AG08396 (cell line): ENCODE measurements at places on chromosomes 5 and 9.

GRCh38 chr5:149724884-149725283 lies 5.2 kb upstream of the PPARGC1B start:
- no peak for DNase-seq

GRCh38 chr5:168749391-168750100 lies 170.4 kb upstream of the PANK3 start:
- no peak for DNase-seq

DNA sequence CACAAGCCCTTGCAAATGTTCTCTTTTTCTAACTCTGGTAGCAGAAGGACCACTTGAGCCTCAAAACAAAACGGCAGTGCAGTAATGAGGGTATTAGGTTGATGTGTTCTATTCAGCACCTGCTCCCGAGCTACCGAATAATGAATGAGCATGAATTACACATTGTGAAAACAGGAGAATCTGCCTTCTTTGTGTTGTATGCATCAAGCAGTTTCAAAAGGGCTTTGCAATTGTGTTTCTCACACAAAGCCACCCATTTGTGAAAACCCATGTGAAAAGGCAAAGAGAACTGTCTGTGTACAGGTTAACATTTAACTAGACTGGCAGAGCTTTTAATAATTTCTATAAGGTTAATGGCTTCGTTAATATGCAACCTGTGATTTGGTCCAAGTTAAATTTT lies 97.8 kb downstream of the STK32A start:
- DNase-seq, result no peak

DNA sequence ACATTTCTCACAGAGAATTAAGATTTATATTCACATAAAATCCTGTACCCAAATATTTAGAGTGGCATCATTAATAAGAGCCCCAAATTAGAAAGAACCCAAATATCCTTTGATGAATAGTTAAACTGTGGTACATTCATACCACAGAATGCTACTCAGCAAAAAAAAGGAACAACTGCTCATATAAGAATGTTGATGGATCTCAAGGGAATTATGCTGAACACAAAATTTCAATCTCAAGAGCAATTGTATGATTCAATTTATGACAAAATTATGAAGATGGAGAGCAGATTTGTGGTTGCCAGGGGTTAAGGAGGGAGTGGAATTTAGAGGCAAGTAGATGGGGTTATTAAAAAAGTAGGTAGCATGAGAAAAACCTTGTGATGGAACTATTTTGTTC lies 4.5 kb upstream of the PAIP1 start:
- DNase-seq, result no peak

GRCh38 chr5:16456103-16456832 lies 9.3 kb downstream of the ZNF622 start:
- peak; percentile 41 for DNase-seq

- no peak for DNase-seq
Observed at GRCh38 chr9:89869793-89870580, 265.2 kb downstream of the GADD45G start.

GRCh38 chr9:115237385-115237998 lies 119.5 kb upstream of the TNC start:
- DNase-seq, result no peak

DNA sequence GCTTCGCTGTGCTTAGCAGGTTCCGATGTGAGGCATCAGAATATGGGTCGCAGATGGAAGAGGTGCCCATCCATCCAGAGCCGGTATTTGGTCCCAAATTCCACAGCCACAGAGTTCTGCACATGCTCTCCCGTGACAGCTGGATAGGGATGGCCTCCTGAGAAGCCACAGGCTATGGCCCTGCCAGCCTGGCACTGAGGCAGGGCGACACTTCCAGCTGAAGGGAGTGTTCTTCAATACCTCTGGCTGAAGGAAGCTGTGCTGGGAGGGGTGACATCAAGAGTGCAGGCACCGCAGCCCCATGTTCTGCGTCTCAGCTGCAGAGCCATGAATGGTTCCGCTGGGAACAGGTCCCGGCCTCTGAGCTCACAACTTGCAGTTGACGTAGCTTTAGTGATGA lies 83.4 kb upstream of the SIMC1 start:
- DNase-seq, result no peak

DNA sequence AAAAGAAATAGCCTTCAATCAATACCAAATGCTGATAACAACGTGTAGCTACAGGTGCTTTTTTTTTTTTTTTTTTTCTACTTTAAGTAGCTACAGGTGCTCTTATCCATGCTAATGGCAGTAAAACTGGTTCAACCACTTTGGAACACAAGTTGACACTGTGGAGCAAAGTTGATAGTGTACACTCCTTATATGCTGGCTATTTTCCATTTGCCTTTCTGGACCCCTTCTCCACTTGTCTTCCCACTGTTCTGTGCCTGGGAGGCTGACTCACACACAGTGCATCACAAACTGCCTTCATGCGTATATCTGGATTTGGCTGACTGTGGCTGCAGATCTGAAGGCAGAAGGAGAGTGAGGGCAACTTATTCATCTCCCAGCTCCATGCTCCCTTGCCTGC lies 247.9 kb downstream of the MSX2 start:
- no peak for DNase-seq

- DNase-seq, result no peak
Observed at GRCh38 chr5:132807163-132807838, 5.8 kb upstream of the SOWAHA start.

GRCh38 chr5:18393565-18394442 lies 759.5 kb downstream of the TAF11L14 start:
- peak; percentile 25 for DNase-seq

GRCh38 chr5:144598451-144599068 lies 427.9 kb downstream of the KCTD16 start:
- no peak for DNase-seq

DNA sequence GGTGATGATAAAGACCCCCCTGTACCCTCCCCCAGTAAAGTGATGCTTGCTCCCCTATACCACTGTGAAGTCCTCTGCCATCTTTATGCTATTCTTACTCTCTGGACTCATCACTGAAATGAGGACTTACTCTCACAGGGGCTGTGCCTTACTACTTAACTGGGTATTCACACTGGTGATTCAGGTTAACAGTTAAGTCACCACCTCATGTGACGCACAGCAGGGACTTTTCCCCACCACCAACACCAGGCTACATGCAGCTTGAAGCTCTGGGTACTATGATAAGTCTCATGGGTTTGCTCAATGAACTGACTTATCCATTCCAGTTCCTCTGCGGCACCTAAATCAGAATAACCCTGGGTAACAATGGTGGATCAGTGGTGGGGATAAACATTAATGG lies 163.7 kb downstream of the ELAVL2 start:
- DNase-seq, result no peak

- no peak for DNase-seq
Observed at GRCh38 chr5:32222723-32223470, 48.8 kb upstream of the GOLPH3 start.

GRCh38 chr5:157359356-157360055 lies 93.6 kb downstream of the CYFIP2 start:
- no peak for DNase-seq

GRCh38 chr9:4124266-4124665 lies 175.6 kb downstream of the GLIS3 start:
- no peak for DNase-seq

DNA sequence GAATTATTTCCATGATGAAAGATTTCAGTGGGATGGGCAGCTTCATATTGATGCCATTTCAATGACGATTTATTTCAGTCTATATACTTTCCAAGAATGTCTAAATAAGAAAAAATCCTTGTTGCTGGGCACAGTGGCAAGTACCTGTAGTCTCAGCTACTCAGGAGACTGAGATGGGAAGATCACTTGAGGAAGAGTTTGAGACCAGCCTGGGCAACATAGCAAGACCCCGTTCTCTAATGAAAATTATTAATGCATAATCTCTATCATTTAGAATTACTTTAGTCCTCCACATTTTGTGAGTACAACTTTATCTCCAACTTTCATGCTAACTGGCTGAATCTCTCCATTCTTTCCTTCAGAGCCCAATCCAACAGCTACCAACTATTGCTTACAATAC lies 52.5 kb downstream of the PTBP3 start:
- DNase-seq, result no peak

DNA sequence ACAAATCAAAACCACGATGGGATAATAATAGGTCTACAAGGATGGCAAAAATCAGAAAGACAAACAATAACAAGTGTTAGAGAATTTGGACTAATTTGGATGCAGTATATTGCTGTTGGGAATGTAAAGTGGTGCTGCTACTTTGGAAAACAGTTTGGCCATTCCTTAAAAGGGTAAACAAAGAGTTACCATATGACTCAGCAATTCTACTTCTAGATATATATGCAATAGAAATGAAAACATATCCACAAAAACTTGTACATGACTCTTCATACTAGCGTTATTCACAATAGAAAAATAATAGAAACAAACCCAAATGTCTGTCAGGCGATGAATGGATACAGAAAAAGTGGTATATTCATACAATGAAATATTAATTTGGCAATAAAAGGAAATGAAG lies 58.3 kb downstream of the JAK2 start:
- no peak for DNase-seq

DNA sequence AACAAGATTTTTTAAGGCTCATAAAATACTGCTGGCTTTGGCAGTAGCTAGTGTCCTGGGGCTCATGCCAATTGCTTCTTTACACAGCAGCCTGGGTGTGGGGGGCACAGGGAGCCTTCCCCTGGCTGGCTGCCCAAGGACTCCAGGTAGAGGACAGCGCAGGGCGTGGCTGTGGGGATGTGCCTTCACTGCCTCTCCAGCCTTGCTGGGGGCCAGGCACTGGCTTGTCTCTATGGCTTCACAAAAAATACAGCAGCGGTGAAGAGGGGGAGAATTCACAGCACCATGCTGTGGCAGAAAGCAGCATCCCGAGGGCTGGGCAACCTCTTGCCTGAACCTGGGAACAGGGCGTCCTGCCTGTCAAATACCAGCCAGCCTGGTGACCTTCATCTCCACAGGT lies 57.4 kb downstream of the DAP start:
- DNase-seq, result no peak

- no peak for DNase-seq
Observed at GRCh38 chr9:109335929-109336328, 15.1 kb upstream of the EPB41L4B start.

DNA sequence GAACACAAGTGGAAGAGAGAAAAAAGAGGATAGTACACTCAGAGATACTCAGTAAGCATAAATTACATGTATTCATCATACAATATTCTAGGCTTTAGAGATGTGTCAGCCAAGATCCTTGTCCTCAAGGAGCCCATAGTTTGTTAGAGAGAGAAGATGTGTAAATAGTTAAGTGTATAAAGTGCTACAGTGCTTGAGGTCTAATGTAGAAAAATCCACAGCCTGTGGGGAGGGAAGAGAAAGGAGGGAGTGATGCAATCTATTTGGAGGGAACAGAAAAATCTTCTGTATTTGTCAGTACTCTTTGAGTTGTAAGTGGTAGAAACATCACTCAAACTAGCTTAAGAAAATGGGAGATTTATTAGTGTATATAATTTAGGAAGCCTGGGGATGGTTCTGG lies 81.9 kb downstream of the PALM2AKAP2 start:
- DNase-seq, result no peak

GRCh38 chr9:124038239-124038638 lies 26.7 kb downstream of the LHX2 start:
- DNase-seq, result no peak

DNA sequence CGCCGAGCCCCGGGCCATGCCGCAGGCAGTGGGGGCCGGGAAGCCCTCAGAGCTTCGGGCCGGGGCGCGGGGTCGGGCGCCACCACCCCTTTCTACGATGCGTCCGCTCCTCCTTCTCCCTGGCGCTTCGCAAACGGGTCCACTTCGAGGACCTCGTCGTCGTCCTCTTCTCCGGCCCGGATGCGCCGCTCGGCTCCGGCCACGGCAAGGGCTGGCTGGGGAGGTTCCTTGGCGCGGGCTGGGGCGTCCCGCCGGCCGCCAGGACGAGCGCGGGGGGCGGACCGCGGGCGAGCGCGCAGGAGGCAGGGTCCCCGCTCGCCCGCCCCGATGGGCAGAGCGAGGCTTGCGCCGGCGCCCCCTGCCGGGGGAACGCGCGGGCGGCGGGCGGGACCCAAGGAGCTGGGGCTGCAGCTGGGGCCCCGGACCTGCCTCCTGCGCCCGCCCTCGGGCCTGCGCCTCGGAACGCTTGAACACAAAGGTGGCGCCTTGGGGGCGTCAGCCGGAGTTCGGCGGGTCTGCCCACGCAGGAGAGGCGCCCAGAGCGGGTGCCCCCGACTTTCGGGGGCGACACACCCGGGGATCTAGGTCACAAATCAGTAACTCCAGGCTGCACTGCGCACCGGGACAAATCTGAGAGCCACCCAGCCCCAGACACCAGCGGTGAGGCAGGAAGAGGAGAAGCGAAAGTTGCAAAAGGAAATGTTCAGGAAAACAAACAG lies at the start of gene ROR2:
ROR2 (minus strand) TSS at position 283 of the 719 bp plus-strand sequence.
- peak; percentile 73 for DNase-seq

- DNase-seq, result no peak
Observed at GRCh38 chr9:123368536-123369153, 12.6 kb downstream of the CRB2 start.

DNA sequence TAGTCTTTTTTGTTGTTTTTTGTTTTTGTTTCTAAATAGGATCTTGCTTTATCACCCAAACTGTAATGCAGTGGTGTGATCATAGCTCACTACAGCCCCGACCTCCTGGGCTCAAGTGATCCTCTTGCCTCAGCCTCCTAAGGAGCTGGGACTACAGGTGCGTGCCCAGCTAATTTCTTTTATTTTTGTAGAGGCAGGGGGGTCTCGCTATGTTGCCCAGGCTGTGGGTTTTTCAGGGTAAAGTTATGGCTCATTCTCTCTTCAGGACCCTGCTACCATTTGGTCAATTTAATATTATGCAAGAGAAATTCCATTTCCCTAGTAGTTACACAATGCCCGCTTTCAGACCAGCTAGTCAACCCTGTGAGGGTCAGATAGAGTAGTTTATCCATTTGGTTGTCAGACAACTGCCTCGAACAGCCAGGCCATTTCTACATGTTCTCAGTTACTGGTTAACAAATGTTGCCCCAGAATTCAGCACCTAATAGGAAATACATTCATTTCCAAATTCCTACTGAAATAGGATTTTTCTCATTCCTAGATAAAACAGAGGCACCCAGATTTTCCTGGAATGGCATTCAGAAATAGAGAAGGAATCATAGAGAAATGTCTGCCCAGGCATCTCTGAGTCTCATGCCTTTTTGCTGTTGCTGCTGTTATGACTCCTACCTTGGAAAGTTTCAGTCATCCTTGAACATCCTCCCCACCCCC lies 6.4 kb upstream of the GLIS3 start:
- peak; percentile 25 for DNase-seq

DNA sequence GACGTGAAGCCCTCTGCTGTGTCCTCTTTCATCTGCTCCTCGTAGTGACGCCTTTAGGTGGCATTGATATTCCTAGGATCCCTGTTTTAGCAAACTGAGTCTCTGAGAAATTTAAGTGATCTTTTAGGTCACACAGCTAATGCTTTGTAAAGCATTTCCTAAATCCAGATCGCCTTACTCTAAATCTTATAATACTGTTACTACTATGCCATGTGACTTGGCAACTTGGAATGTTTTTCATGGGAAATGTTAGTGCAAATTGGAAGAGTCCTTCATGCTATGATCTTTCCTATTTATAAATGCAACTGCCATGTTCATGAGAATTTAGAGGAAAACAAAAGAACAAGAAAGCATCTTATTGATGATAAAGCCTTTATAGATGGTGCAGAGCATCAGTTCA lies 212.2 kb downstream of the TRIO start:
- no peak for DNase-seq
